T-helper 2 cell (primary cell): ENCODE measurements at places on chromosomes 16 and 17.

GRCh38 chr17:28693869-28694268 is 17.8 kb downstream of the PROCA1 start:
- no peak for DNase-seq

GRCh38 chr17:42212382-42212781 is 18.1 kb upstream of the GHDC start:
- DNase-seq, result no peak

DNA sequence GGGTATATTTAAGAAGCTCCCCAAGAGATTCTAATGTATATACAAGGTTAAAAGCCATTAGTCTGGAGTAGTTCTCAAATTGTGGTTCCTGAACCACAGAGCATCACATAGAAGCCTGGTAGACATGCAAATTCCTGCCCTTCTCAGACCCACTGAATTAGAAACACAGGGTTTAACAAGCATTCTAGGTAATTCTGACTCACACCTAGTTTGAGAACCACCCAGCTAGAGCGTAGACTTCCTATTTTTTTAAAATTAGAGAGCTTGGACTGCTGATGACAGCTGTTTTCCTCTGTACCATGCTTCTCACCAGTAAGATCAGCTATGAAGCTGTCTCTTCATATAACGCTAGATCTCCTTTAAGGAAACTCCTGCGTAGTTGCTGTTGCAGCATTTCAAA is 50.6 kb downstream of the HS3ST3B1 start:
- DNase-seq, result no peak

- DNase-seq, result no peak
These were observed 563.9 kb downstream of the TOX3 start for GRCh38 chr16:51982715-51983680.

DNA sequence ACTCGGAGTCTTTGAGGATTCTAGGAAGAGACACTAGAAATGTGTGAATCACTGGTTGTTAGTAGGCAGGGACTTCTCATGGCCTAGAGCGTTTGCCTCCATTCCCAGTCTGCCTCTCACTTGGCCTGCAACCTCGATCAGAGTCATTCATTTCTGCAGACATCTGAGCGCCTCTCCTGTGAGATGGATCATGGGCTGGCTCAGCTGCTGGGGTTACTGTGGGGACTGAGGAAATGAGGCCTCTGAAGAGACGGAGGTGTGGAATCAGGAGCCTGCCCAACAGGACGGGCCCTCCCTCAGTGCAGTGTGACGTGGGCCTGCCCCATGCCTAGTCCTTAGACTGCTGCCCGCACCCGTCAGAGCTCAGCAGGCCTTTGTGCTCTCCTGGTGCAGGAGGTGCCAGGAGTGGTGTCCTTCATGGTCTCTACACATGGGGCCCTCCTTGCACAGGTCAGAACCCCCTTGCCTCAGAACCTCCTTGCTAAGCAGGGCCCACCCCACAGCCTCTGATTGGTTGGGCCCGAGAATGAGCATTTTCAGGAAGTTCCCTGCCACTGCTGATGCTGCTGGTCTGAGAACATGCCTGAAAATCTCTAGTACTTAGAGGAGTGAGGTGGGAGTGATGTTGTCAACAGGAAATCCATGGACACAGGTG is 99.4 kb downstream of the NPIPB11 start:
- DNase-seq, result no peak

GRCh38 chr17:16504984-16505383 is 13.0 kb upstream of the LRRC75A start:
- DNase-seq, result no peak

GRCh38 chr17:81528384-81528650 is 140 bp downstream of the FSCN2 start:
- no peak for DNase-seq

- DNase-seq, result no peak
These were observed 30.2 kb downstream of the SPNS3 start for GRCh38 chr17:4463818-4464476.
